ENCODE measurements at places on chromosomes 11 and 22.

GRCh38 chr11:127962416-127962815 is 624.9 kb downstream of the ETS1 start:
- DNase-seq = no peak

DNA sequence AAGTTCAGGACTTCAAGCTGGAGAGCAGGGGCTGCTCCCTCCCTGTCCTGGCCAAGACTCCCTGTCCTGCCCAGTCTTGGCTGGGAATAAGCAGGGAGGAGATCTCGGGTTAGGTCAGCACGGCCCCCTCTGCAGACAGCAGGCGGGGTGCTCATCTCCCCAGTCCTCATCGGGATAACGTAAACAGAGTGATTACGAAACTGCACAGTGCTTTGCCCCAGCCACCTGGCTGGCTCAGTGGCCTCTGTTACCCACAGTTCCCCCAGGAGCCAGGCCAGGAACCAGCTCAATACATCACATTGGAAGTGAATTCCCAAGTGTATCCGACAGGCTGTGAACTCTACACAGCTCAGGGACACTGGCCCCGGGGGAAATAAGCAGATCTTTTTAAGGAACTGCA is 42.7 kb upstream of the KCNJ11 start:
- no peak for DNase-seq

DNA sequence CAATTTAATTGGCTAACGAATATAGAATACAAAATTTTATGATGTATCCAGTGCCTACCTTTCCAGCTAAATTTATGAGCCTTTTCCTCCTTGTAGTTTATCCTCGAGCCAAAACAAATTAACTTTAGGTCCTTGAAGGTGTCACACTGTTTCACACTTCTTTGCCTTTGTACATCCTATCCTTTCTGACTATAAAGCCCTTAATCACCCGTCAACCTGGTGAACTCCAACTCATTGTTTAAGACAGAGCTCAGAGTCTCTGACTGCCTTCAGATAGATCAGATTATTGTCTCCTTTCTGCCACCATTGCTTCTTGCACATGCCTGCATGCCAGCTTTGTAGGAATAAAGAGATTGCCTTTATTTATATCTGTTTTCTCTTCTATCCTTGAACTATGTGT is 58.8 kb downstream of the CNTN5 start:
- no peak for DNase-seq

GRCh38 chr11:44979543-44980399 is 29.1 kb upstream of the TP53I11 start:
- no peak for DNase-seq

- no peak for DNase-seq
Observed at GRCh38 chr11:26948881-26949280, 45.0 kb upstream of the FIBIN start.

- no peak for DNase-seq
Observed at GRCh38 chr22:48498526-48499331, 1328.9 kb downstream of the BRD1 start.

- DNase-seq = no peak
Observed at GRCh38 chr22:44669561-44669976, 32.4 kb upstream of the PRR5 start.

DNA sequence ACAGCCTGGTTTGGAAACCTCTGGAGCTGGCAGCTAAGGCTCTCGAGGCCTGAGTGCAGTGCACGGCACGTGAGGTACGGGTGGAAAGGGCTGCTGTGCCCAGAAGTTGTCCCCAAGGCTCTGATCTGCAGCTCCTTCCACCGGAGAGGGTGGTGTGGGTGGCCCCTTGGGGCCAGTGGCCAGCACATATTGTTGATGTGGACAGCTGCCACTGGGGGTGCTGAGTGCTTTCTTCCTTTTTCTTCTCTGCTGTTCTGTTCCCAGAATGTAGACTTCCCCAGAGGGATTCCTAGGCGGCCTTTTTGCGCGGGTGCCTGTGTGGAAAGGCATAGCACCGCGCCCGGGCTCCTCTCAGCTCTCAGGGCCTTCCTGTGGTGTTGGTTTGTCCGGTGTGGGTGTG is 1476.5 kb downstream of the TBC1D22A start:
- DNase-seq = no peak

DNA sequence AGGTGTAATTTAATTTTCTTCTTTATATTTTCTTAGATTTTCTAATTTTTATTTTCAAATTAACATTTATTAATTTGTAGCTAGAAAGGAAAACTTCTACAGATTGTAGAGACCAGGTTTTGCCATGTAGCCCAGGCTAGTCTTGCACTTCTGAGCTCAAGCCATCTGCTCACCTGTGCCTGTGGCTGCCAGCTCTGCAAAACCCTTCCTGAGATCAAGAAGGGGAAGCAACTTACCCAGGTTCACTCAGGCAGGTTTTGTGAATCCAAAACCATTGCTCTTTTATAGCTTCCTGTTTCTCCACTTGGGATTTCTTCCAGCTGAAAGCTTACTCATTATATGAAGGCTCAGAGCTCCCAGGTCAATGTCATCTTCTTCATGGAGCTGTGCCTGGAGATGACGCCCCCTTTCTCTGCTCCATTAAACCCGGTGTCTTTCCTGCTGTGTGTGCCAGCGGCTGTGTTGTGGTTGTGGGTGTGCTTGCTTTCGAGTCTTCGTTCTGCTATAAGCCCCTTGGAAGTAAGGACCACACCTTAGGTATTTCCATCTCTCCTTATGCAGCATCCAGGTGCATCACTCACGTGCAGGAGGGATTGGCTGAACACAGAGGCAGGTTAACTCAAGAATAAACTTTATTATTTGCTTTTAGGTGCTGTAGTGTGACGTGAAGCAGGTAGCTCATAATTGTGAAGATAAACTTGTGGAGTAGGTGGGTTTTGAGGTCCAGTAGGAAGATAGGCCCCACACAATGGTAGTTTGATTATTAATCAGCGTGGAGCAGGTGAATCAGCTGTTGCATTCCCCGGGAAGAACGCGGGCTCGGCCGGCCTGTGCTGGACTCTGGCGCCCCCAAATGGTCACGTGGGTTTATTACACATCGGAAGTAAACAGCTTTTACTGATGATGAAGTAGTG is 42.2 kb upstream of the INCENP start:
- DNase-seq = peak; percentile 66

DNA sequence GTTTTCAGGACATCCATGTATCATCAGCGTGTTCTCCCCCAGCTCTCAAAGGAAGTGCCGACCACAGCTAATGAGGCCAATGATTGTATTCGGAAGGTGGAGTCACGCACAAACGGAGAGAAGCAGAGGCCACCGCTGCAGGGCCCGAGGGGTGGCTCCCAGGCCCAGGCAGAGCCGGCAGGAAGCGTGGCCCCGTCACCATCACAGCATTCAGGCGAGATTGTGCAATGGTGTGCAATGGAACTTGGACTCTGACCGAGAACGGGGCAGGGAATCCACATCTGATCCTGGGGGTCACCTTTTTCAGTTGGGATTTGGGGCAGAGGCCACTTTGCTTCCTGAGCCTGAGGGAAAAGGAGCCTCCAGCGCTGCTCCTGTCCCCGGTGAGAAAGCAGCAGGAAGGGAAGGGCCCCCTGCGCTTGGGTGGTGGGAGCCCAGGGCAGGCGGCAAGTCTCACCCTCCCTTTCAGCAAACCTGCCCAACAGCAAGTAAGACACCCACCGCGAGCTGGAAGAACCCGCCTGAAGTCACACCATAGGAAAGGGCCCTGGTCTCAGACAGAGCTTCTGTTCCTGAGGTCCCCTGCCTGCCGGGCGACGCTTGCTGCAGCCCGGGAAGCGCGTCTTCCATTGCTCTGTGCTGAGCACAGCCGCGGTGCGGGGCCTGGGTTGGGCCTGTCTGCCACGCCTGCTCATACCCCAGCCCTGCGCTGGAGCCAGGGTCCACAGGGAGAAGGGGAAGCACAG is 1430.7 kb downstream of the BRD1 start:
- no peak for DNase-seq

DNA sequence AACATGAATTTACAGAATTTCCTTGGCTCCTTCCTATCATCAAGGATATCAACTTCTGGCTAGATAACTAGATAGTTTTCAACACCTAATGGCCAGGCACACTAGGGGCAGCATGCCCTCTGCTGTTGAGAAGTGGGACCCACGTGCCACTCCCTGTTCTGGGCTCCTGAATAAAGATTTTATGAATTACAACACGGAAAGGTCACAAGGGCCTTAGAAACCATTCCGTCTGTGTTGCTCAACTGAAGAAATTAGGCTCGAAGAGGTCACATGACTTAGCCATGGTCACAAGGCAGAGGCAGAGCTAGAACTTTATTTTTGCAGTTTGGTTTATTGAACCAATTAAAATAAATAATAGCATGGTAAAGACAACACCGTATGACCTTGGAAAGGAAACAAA is 36.0 kb downstream of the PRCP start:
- no peak for DNase-seq

DNA sequence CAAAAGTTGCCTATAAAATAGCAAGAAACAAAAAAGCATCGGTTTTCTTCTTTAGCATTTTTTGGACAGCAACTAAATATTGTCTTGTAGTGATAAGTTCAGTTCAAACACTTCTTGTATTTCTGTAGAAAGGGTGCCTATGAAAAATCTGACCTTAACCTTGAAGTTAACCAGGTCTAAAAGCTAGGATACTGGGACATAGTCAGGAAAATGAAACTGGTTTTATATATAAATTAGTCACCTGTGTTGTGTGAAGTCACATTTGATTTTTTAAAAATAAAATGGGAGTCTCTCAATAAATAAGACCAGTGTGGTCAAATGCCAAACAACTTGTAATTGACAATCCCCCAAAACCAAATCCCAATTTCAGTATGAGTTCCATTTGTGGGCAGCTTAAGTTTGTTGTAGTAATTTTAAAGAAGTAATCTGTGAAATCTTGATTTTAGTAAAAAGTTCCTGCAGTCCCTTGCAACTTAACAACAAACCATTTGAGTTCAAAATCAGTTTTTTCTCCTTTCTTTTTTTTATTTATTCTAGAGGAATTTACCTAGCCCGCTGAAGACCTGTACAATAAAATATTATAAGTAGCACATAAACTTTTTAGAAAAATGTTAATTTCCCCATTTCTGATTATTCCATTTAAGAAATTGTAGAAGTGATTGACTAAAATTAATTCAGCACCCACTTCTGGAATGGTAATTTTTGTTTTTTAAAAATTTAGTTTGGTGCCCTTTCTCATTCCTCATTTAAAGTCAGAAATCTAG is 84.5 kb upstream of the PPARA start:
- no peak for DNase-seq

DNA sequence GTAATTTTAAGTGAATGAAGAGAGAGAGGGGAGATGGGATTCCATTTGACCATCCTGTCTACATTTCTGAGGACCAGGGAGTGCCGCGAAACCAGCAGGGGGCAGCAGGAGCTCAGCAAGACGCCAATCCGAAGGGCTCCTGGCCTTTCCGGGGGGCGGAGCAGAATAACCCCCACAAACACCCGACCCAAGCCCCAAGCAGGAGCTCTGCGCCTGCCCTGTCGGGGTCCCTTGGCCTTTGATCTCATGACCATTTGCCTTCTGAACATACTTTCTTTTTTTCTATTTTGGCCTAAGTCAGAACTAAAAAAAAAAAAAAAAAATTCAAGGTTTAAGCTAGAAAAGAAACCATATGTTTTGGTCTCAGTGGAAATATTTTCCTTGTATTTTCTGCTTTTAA is 21.9 kb upstream of the SCN2B start:
- DNase-seq = peak; percentile 55

DNA sequence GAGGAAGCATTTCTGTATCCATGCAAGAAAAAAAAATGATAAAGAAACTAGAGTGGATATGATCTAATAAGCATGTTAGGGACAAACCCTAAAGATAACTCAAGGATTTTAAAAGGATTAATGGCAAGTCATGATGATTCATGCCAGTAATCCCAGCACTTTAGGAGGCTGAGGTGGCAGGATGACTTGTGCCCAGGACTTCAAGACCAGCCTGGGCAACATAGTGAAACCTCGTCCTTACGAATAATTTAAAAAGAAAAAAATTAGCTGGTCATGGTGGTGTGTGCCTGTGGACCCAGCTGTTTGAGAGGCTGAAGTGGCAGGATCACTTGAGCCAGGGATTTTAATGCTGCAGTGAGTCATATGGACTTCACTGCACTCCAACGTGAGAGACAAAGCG is 145.5 kb upstream of the BLID start:
- no peak for DNase-seq

DNA sequence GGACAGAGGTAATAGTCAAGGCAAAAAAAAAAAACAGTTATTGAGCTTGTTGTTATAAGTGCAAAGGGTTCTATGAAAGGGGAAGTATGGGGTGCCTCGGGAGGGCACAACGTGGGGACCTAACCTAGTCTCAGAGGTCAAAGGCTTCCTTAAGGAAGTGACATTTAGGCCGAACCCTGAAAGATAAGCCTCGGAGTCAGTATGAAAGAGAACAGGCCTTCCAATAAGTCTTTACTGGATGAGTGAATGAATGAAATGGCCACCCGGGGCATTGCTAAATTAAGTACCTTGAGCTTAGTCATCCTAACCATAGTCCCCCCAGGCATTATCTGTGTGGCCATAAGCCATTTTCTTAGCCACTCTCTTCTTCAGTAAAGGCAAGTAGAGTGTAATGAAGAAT is 19.7 kb downstream of the FLI1 start:
- DNase-seq = no peak

- no peak for DNase-seq
Observed at GRCh38 chr11:47857892-47858543, 9.9 kb upstream of the NUP160 start.

DNA sequence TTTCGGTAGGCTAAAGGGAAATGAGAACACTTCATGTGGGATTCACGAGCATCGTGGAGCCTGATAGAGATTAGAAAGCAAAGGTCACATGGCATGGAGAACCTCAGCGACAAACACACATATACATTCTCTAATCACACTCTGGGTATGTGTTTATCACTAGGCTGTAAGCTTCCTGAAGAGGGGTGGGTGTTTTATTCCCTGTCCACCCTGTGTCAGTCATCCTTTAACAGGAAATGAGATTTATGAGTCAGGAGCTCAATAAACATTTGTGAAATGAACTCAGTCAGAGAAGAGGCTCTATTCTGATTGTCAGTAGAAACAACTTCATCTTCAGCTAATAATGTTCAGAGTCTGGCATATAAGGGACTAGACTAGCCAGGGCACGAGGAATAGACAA is 71.7 kb upstream of the EIF3M start:
- DNase-seq = no peak

DNA sequence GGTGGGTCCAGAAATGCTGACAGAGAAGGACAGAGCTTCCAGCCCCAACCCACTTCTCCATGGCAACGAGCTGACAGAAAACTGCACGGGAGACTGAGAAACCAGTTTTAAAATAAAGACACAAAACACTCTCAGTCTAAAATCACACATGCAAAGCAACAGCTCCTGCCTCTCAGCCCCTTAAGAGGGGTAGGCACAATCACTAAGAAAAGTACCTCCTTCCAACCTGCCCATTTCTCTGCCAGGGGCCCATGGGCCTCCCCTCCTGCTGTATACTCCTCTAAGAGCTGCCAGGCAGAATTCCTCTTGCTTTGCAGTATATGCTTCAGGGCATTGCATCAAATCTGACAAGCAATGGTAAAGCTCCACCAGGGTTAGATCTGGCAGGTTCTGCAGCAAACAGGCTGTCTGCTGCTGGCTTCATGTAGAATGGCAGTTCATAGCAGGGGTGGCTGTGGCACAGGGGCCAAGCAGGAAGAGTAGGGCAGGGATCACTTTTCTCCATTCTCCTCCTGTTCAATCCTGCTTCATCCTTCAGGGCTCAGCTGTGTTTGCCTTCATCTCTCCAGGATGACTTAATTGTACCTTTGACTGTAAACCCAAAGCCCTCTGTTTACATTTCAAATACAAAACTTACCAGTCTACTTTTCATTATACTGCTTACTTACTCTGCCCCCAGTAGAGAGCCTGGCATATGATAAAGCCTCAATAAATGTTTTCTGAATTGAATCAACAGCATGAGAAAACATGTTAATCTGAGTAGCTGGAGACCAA is 77.7 kb downstream of the KCNC1 start:
- DNase-seq = no peak

GRCh38 chr11:28860893-28861292 is 752.7 kb downstream of the METTL15 start:
- no peak for DNase-seq
